ENCODE measurements at places on chromosomes 13 and 19. TPM values are rescaled to one million over a fixed set of nuclear protein-coding genes. Genes with fewer than 3 reads are reported as not detected.

The ZNF471 gene
- total RNA-seq: 2.5 TPM

DNA sequence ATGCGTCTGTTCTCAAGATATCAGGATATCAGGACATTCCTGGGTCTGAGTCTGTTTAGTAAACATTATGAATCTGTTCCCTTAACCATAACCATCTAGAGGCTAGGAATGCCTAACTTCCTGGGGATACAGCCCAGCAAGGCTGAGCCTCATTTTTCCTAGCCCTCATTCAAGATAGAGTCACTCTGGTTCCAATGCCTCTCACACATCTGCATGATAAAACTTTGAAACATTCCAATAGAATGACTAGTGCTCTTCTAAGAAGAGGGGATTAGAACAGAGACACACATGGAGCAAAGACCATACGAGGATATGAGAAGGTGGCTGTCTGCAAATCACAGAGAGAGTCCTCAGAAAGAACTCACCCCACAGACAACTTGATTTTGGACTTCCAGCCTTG, 20.6 kb upstream of the CABP5 start:
- no peak overlapping the region for H3K4me3 ChIP-seq
- H3K36me3 ChIP-seq: no peaks in the 10 kb centered on the region
- no peaks in the 10 kb centered on the region for H3K4me1 ChIP-seq
- DNase-seq: no peak

GRCh38 chr19:15464394-15465385, at the start of gene RASAL3:
Gene RASAL3 (minus strand): TSS chr19:15464544. CDS start chr19:15464358, 186 bp downstream.
- H3K36me3 ChIP-seq: peaks cover 21% of the 10 kb centered on the region
- H3K27ac ChIP-seq: peak within 1 kb of the TSS; percentile 91
- peak within 1 kb of the TSS; percentile 98 for H3K4me3 ChIP-seq
- peak; percentile 76 for DNase-seq

The CCDC8 gene
- not detected for total RNA-seq

DNA sequence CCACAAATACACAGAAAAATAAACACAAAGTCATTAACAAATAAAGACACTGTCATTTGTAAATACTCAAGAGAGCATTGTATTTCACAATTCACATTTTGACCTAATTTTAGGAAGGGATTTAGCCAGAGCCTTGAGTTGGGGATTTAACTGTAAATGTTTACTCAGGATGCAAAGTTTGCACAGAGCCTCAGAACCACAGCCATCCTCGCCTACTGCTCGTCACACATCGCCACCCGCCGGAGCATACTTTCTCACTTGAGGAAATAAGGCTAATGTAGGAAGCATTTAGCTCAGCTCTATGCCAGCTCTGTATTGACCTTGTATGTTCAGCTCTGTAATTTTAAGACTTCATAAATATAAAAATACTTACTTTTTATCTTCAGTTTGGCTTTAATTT, 442.7 kb downstream of the OXGR1 start:
- no peak overlapping the region for H3K4me3 ChIP-seq
- no peak overlapping the region for H3K27ac ChIP-seq
- no peaks in the 10 kb centered on the region for H3K4me1 ChIP-seq
- no peaks in the 10 kb centered on the region for H3K27me3 ChIP-seq
- no peak for DNase-seq

The OR7D4 gene
- not detected for total RNA-seq

GRCh38 chr13:36059321-36059720, 71.9 kb downstream of the DCLK1 start:
- H3K36me3 ChIP-seq: no peaks in the 10 kb centered on the region
- no peak for DNase-seq
- no peaks in the 10 kb centered on the region for H3K4me1 ChIP-seq
- H3K27ac ChIP-seq: no peak overlapping the region

DNA sequence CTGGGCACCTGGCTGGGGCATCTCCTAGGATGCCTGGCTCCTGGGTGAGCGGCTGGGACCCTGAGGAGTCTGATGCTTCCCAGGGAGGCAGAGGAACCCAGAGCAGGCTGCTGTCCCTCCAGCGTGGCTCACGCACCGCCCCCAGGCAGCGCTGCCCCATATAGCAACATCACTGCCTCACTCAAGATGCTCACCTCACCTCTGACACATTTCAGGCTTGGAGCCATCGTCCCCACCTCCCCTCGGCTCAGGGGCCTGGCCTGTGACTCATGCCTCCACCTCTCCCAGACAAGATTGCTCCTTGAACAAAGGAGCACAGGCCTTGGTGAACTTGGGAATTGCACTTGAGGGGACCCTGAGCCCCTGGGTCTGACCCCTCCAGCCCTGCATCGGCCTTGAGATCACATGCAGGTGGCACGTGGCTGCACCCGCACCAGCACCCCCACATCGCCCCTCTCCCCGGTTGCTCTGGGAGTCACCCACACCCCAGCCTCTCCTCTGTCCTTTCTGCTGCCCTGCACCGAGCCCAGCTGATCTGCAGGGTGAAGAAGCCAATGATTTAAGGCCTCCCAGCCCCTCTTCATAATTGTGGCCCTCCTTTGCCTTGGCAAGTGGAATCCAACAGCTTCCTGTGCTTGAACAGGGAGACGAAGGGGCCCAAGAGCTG, 11.2 kb downstream of the CEBPA start:
- no peak overlapping the region for H3K4me3 ChIP-seq
- peaks cover 10% of the 10 kb centered on the region for H3K27me3 ChIP-seq
- DNase-seq: no peak
- no peaks in the 10 kb centered on the region for H3K36me3 ChIP-seq
- H3K27ac ChIP-seq: no peak overlapping the region

DNA sequence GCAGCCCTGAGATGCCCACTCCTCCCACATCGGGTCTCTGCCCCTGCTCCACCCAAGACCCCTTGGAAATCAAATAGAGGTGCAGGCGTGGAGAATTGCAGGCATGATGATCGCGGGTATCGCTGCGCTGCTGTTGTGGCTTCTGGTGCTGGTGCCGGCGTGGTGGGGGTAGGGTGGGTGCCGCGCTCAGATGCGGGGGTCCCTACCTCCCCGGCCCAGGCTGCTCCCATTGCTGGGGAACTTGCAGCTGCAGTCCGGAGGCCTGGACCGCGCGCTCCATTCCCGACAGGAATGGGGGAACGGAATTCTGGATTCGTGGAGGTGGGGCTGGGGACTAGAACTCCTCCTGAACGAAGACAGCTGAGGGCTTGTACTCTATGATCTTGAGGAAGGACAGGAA, 20.4 kb downstream of the CYP2F1 start:
- H3K27ac ChIP-seq: no peak overlapping the region
- DNase-seq: no peak
- no peaks in the 10 kb centered on the region for H3K27me3 ChIP-seq
- H3K36me3 ChIP-seq: no peaks in the 10 kb centered on the region

- no peak overlapping the region for H3K27ac ChIP-seq
- no peaks in the 10 kb centered on the region for H3K4me1 ChIP-seq
- no peak for DNase-seq
Observed at GRCh38 chr13:97100821-97101220, 106.5 kb upstream of the OXGR1 start.

DNA sequence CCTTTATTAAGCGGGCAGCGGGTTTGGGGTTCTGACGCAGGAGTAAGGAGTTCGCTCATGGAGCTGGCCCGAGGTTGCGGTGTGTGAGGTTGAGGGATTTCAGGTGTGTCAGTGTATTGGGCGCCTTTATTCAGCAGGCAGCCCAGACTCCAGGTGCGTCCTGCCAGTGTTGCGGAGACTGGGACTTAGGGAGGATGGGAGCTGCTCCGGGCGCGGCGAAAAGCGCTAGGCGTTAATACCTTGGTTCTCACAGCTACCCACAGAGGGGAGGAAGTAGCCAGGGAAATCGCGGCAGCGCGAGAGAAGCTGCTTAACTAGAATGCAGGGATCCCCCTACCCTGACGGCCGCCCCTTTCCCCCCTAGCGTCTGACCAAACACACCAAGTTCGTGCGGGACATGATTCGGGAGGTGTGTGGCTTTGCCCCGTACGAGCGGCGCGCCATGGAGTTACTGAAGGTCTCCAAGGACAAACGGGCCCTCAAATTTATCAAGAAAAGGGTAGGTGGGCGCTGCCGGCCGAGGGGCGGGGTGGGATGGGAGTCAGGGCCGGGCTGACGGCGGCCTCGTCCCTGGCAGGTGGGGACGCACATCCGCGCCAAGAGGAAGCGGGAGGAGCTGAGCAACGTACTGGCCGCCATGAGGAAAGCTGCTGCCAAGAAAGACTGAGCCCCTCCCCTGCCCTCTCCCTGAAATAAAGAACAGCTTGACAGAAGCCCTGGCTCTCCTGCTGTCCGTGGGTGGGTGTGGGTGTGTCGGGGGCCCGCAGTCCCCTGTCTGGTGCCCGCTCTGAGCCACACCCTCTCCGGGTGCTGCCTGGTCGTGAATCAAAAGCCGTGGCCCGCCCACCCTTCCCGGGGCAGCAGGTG, 1.1 kb downstream of the RPL36 start:
- H3K4me3 ChIP-seq: peak overlapping the region; percentile 100
- H3K27me3 ChIP-seq: no peaks in the 10 kb centered on the region
- peaks cover 50% of the 10 kb centered on the region for H3K4me1 ChIP-seq
- peak overlapping the region; percentile 91 for H3K27ac ChIP-seq

The RYR1 gene
- 0.20 TPM for total RNA-seq

DNA sequence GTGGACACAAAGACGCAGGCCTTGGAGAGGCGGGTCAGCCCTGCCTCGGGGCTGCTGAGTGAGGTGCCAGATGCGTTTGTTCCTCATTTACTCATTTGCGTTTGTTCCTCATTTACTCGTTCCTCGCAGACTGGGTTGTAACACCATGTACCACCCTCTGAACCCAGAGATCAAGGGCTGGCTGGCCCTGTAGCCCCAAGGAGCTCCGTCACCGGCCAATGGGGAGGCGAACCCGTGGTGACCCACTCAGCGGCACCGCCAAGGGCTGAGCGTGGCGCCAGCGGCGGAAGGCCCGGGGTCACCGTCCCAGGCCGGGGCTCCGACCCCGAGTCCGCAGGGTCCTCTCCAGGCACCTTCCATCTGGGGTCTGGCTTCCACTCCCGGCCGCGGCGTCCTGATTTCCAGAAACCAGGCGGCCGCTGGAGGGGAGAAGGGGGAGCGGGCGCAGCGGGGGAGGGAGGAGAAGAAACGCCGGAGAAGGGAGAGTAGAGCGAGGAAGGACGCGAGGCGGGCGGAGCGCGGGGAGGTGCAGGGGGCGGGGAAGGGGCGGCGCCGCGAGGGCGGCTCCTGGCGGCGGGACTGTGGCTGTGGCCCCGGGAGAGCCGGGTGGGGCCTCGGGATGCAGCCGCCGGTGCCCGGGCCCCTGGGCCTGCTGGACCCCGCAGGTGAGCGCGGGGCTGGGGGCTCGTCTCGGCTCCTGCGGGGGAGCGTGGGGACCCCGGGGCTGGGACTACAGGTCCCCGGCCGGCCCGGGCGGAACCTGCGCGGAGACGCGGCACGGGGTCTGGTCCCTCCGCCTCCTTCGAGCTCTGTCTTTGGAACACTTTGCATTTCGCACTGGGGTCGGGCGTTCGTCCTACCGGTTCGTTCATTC, at the start of gene TMEM255B:
Gene TMEM255B, plus strand, starts transcription at position 576 of the 874 bp plus-strand sequence. Its CDS starts 44 bp downstream, at position 620.
- H3K27ac ChIP-seq: no peak within 1 kb of the TSS
- peak within 1 kb of the TSS; percentile 54 for H3K4me3 ChIP-seq
- no peaks in the 10 kb centered on the region for H3K36me3 ChIP-seq
- DNase-seq: peak; percentile 72
- peaks cover 25% of the 10 kb centered on the region for H3K27me3 ChIP-seq
- H3K4me1 ChIP-seq: peaks cover 16% of the 10 kb centered on the region

DNA sequence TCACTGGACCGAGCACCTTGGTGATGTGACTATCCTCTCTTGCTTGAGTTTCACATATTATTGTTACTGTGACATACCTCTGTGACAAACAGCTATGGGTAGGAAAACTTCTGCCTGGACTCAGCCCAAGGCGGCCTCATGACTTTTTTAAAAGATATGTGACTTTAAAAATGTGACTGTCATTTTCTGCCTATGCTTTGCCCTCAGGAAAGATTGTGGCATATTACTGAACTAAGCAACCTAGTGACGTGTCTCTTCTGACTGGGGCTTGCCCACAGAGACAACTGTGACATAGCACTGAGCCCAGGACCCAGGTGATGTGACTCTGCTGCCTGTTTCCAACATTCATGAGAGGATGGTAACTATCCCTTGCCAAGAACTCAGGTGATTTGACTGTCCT, 84.8 kb downstream of the ZNF728 start:
- H3K36me3 ChIP-seq: no peaks in the 10 kb centered on the region
- no peak for DNase-seq
- H3K27me3 ChIP-seq: no peaks in the 10 kb centered on the region

DNA sequence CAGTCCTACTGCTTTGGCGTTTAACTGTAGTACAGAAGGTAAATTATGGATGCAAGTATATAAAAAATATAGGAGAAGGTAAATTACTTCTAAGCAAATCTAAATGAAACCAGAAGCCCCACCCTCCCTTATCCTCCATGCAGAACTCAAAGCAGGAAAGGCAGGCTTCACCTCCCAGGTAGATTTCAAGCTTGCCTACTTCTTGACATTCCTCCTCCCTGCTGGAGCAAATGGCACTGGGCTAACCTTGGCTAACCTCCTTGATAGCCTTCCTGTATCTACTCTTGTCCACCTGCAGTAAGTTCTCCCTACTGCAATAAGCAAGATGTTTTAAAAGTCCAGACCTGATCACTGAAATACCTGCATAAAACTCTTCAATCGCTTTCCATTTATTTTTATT, 396.0 kb downstream of the IRS2 start:
- H3K4me3 ChIP-seq: no peak overlapping the region
- H3K4me1 ChIP-seq: no peaks in the 10 kb centered on the region
- no peaks in the 10 kb centered on the region for H3K36me3 ChIP-seq
- DNase-seq: no peak

- peak; percentile 73 for DNase-seq
- no peak overlapping the region for H3K4me3 ChIP-seq
- peaks cover 7% of the 10 kb centered on the region for H3K27me3 ChIP-seq
- H3K36me3 ChIP-seq: no peaks in the 10 kb centered on the region
- no peak overlapping the region for H3K27ac ChIP-seq
Observed at GRCh38 chr19:50922317-50922853, 11.2 kb upstream of the KLK4 start.

GRCh38 chr19:57934820-57935665, at the start of gene ZNF418:
Gene ZNF418 (minus strand): TSS chr19:57935402. CDS start chr19:57933822, 1,580 bp downstream.
- H3K4me3 ChIP-seq: peak within 1 kb of the TSS; percentile 58
- no peaks in the 10 kb centered on the region for H3K36me3 ChIP-seq
- DNase-seq: peak; percentile 68
- peaks cover 2% of the 10 kb centered on the region for H3K27me3 ChIP-seq

- no peak overlapping the region for H3K4me3 ChIP-seq
- H3K27me3 ChIP-seq: peaks cover 10% of the 10 kb centered on the region
- H3K4me1 ChIP-seq: no peaks in the 10 kb centered on the region
- no peak overlapping the region for H3K27ac ChIP-seq
- H3K36me3 ChIP-seq: no peaks in the 10 kb centered on the region
Observed at GRCh38 chr19:46435009-46435408, 6.3 kb upstream of the PNMA8C start.

- H3K4me1 ChIP-seq: peaks cover 16% of the 10 kb centered on the region
- no peaks in the 10 kb centered on the region for H3K27me3 ChIP-seq
- peaks cover 50% of the 10 kb centered on the region for H3K36me3 ChIP-seq
- H3K27ac ChIP-seq: no peak overlapping the region
Observed at GRCh38 chr13:91349992-91350911, 2.8 kb downstream of the MIR17HG start.

The DPF1 gene
- total RNA-seq: not detected

The MIPEP gene
- total RNA-seq: 4.8 TPM
